ENCODE measurements at places on chromosomes 6 and 20.

- DNase-seq: no peak
Observed at GRCh38 chr6:56243518-56244070, 3.8 kb downstream of the COL21A1 start.

DNA sequence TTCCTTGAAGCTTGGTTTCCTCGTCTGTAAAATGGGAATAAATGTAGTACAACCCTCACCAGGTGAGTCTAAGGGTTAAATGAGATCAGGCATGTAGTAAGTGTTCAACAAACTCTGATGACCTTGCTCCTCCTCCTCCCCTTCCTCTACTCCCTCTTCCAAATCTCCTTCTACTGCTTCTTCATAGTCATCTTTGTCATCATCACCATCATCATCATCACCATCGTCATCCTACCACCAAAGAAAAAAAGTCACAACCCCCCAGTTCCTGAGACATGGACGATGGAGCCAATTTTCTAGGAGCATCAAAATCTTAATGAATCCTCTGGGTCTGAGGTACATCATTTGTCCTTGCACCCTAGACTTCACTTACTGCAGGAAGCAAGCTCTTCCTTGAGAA is 240.0 kb downstream of the ANKRD60 start:
- DNase-seq: no peak

DNA sequence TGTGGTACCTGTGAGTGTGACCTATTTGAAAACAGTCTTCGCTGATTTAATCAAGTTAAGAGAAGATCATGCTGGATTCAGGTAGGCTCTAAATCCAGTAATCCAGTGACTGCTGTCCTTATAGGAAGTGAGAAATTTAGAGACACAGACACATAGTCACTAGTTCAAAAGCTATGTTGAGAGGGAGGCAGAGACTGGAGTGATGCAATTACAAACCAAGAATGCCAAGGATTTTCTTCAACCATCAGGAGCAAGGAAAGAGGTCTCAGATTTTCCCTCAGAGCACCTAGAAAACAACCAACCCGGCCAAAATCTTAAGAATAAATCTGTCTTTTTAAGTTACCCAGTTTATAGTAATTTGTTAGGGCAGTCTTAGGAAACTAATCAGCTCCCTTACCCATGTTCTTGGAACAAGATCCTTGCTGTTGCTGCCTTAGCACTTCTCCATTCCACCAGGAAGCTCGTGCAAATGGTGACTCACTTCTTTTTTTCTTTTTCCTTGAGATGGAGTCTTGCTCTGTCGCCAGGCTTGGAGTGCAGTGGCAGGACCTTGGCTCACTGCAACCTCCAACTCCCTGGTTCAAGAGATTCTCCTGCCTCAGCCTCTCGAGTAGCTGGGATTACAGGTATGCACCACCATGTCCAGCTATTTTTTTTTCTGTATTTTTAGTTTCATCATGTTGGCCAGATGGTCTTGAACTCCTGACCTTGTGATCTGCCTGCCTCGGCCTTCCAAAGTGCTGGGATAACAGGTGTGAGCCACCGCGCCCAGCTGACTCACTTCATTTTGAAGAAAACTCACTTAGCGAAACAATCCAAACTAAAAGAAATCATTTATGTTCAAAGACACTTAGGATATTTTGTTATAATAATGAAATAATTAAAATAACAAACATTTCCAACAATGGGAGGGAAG is 34.4 kb upstream of the ZNF184 start:
- no peak for DNase-seq

GRCh38 chr6:141956046-141956761 is 176.5 kb upstream of the GJE1 start:
- DNase-seq: no peak

DNA sequence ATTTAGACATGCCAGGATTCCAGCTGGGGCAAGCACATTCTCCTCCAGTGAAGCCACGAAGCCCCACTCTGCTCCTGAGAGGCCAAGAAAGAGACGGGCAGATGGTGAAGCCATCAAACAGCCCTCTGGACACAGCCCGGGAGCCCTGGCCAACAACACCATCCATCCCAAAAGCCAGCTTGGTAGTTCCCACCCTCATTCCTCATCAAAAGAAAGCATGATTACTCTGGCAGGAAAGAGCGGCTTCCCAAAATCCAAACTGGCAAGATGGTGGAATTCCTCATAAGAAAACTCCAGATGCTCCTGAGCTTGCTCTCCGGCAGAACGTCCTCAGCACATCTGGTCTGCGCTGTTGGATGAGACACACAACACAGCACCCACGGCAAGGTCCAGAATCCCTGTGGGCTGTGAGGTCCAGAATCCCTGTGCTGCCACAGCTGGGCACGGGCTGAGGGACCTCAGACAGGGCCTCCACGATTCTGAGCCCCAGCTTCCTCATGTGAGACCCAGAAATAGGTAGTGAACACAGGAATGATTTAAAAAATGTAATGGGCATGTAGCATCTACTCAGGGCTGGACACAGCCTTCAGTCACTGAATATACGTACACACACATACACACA is 52.6 kb downstream of the THBS2 start:
- no peak for DNase-seq

- peak; percentile 65 for DNase-seq
Observed at GRCh38 chr6:33696548-33697518, 14.7 kb downstream of the UQCC2 start.

GRCh38 chr6:125346926-125347563 is 45.3 kb upstream of the HDDC2 start:
- DNase-seq: no peak

- no peak for DNase-seq
Observed at GRCh38 chr6:3363296-3364025, 93.4 kb downstream of the SLC22A23 start.

DNA sequence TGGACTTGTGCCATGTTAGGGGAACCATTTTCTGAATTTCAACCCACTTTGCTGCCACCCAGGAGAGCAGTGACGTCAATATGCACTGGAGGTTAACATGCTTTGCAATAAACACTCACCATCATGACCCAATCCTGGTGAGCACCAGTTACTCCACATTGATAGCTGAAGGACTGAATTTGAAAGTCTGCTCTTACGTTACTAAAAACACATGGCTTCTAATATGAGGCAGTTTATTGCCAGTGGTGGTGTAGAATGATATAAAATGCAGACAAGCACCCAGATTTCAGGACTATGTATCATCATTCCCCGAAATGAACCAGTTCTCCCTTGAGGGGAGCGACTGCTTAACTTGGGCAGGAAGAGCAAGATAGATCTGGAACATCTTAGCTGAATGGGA is 23.8 kb downstream of the RFPL4B start:
- no peak for DNase-seq

- DNase-seq: no peak
Observed at GRCh38 chr20:1931830-1932229, 36.6 kb downstream of the SIRPA start.

- peak; percentile 95 for DNase-seq
Observed at GRCh38 chr6:131107151-131107550, 28.1 kb upstream of the AKAP7 start.

DNA sequence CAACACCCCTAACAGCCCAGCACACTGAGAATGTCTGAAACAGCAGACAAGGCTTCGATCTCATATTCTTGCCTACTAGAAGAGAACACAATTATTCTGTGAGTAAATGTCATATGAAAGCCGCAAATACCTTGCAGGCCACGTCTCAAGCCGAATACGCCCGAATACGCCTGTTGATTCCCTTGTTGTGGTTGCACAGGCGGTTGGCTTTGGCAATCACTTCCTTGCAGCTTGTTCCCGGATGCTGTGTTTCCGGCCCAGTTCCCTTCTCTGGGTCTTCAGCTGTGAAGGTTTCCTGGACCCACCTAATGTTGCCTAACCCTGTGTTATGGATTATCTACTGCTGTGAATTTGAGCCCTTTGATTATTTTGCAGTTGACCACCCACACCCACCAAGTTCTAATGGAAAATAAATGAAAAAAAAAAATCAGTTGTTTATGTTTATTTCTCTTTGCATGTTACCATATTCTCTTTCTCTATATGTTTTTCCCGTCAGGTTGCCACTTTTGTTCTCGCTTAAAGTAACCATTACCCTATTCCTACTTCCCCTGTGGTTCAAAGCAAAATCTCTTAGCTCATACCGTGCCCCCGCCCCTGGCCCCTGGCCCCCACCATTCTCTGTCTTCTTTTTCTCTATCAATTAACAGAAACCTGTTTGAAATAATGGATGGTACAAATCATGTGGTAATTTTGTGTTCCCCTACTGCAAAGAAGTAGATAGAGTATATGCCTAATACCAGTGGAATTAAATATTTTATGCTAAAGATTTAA is 172.4 kb downstream of the ADGB start:
- DNase-seq: no peak

DNA sequence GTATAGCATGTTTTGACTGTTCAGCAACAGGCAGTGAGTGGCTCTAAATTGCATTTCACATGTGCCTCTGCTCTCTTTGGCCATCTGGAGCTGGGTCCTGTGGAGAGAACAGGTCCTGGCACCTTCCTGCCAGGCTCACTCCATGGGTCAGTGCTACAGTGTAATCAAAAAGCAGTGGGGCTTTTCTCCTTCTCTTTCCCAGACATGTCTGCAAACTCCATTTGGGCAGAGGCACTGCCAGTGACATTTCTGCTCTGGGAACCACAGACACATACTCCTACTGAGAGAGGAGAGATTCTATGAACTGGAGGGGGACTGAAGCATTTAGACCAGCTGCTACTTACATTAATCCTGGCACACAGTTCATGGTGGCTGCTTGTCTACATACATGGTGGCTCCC is 68.3 kb upstream of the TRAF3IP2 start:
- no peak for DNase-seq

- peak; percentile 57 for DNase-seq
Observed at GRCh38 chr6:100435299-100435698, 29.4 kb downstream of the SIM1 start.

GRCh38 chr6:136666041-136666440 is 115.8 kb upstream of the MAP7 start:
- no peak for DNase-seq

DNA sequence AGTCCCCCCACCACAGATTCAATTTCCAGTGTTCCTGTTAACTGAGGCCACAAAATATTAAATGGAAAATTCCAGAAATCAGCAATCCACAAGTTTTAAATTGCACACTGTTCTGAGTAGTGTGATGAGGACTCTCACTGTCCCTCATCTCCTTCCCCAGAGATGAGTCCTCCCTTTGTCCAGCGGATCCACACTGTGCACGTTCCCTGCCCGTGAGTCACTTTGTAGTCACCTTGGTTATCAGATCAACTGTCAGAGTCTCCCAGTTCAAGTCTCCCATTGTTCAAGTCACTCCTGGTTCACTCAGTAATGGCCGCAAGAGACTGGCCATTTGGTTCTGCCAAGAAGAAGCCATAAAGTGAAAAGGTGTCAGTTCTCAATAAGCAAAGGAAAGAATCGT is 168.6 kb upstream of the AFDN start:
- no peak for DNase-seq

DNA sequence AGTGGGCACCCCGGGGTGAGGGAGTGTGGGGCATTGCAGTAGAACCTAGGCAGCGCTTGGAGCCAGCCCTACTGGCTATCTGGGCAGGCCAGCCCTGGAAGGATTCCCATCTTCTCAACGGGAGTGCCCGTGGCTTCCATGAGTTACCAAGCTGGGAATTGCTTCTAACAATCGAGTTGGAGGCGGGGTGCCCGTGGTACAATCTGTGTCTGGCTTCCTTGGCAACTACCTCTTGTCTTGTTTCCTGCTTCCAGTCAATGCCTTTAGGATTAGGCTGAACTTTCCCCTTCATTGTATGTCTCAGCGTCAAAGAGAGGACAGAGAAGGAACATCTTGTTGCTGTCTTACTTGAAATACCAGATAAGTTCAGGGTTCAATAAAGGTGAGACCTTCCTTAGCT is 33.3 kb downstream of the PPP1R14C start:
- DNase-seq: no peak

DNA sequence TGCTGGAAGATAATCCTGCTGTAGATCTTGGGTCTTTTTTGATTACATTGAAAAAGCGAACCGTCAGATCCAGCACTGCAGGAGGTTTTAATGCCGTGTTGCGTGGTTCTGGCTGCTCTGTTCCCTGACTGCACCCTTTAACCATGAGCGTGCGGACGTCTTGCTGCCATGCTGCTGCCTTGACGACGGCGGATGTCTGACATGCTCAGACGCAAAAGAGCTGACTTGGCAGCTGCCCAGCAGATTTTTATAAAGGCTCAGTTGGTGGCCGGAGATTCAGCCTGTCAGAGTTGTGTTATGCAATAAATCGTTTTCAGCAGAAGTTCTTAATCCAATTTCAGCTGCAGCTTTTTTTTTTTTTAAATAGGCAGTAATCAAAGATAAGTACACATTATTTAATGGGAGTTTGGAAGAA is 119.4 kb downstream of the JARID2 start:
- peak; percentile 83 for DNase-seq

GRCh38 chr6:119303164-119303887 is 46.2 kb downstream of the MAN1A1 start:
- DNase-seq: no peak

DNA sequence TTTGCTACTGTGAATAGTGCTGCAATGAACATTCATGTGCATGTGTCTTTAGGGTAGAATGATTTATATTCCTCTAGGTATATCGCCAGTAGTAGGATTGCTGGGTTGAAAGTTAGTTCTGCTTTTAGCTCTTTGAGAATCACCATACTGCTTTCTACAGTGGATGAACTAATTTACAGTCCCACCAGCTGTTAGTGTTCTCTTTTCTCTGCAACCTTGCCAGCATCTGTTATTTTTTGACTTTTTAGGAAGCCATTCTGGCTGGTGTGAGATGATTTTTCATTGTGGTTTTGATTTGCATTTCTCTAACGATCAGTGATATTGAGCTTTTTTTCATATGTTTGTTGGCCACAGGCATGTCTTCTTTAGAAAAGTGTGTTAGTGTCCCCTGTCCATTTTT is 40.0 kb downstream of the PLG start:
- no peak for DNase-seq

GRCh38 chr6:121748376-121748775 is 312.9 kb downstream of the GJA1 start:
- DNase-seq: peak; percentile 90

GRCh38 chr6:105545228-105545920 is 142.5 kb upstream of the PREP start:
- DNase-seq: no peak

DNA sequence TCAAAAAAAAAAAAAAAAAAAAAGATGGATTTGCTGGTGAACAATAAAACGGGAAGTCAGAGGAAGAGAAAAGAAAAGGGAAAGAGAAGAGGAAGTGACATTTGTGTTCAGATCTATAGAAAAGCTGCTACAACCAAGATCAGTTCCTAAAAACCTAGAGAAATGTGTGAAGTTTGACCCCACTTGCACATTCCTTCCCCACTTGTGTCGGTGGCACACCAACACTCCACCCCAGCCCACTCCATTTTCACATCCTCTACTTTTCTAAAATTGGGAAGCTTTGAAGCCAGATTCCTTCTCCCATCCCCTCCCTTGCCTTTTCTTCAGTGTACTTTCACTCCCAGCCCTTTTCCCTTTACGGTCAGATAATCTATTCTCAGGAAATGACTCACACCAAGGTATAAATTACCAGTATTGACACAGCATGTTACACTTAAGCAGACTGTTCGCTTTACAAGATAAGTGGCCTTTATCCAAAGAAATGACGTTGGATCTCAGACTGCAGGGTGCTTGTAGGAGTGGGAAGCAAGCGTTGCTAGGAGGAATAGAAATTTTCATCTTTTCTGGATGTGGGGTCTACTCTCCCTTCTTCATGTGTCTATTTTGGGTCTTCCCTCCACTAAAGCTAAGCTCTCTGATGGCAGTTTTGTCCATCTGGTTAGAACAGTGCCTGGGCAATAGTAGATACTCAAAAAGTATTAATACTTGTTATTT is 92.5 kb upstream of the ADGRF1 start:
- DNase-seq: peak; percentile 99

GRCh38 chr6:99822741-99823512 is 171.1 kb downstream of the MCHR2 start:
- DNase-seq: peak; percentile 44

- no peak for DNase-seq
Observed at GRCh38 chr6:104404377-104404776, 455.3 kb downstream of the HACE1 start.

All from astrocyte (in vitro differentiated cells and primary cell).